Hepatocyte (in vitro differentiated cells): ENCODE measurements at places on chromosomes 7 and 10.

- no peak for DNase-seq
Measured at GRCh38 chr10:4692206-4692605, 133.8 kb upstream of the AKR1E2 start.

DNA sequence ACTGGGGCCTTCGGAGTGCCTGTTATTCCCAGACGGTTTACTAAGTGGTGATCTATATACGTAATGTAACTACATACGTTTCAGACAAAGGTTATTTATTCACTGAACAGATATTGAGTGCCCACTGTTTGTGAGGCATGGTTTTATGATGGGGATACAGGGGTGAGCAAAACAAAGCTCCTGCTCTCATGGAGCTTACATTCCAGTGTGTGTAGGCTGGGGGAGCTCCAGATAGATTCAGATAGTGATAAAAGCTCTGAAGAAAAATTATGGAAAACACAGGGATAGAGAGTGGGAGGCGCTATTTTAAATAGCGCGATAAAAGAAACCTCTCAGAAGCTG, 466 bp upstream of the DNAJB12 start:
- no peak for DNase-seq

DNA sequence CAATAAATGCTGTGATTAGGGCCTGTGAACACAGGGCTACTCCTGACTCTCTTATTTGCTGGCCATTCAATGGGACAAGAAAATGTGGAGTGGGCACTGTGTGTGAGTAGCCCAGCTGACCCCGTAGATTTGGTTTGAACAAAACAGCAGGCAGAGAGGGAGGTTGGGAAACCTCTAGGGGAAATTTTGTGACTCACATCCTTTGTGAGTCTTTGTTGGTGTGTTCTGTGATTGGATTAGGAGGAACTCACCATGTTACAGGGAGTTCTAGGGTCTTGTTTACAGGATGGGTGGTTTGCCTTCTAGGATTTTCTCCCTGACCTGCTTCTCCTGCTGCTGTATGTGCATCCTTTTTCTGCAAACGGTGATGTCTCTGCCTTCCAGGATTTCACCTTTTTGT, 128.3 kb upstream of the MKI67 start:
- DNase-seq: no peak

- peak; percentile 68 for DNase-seq
Measured at GRCh38 chr7:149883452-149883861, 9.7 kb downstream of the ATP6V0E2 start.

GRCh38 chr7:131909151-131909768, 352.8 kb upstream of the PODXL start:
- DNase-seq: peak; percentile 40

DNA sequence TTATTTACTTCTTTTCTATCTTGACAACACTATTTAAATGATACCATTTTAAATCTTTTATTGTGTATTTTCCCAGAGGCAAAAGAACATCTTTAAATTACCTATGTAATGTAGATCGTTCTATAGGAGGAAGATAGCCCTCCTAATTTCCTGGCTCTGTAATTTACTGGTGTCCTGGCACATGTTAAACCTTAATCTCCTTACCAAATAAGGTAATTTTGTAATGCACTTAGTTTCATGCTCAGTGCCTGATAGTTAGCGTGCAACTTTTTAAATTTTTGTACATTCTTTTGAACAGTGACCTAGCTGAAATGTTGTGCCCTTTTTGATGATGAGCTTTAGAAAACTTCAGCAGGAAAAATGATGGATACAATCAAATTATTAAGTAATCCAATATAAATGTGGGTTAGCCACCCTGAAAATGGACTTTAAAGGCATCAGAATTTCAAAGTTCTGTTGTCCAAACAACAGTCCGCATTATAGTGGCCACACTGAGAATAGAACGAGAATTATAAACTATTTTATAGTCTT, 81.4 kb downstream of the ABCB5 start:
- DNase-seq: no peak

DNA sequence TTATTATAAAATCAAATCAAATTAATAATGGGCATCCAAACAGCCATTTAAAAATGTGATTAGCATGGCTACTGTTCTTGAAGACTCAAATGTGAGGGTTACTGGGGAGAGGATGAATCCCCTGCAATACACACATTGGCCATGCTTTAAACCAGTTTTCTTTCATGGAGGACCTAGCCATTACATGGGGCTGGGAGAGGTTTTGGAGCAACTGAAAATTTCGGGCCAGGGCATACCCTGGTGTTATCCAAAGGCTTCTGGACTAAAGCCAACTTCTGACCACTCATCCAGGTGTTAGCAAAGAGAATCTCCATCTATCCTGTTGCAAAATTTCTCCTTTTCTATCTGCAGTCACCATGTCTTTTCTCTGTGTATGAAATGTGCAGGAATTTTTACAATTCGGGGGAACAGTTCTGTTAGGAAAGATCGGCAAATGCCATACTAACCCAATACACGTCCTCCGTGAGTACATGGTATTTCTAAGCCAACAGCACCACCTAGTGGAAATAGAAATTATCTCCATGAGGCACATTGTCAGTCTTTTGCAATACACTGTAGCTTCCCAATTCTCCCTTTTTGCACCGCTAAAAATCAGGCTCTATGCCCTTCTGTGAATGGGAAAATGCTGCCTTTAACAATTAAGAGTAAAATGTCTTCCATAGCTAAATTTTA, 47.0 kb upstream of the ZNF107 start:
- no peak for DNase-seq

GRCh38 chr7:125568799-125569198, 639.2 kb upstream of the POT1 start:
- no peak for DNase-seq

DNA sequence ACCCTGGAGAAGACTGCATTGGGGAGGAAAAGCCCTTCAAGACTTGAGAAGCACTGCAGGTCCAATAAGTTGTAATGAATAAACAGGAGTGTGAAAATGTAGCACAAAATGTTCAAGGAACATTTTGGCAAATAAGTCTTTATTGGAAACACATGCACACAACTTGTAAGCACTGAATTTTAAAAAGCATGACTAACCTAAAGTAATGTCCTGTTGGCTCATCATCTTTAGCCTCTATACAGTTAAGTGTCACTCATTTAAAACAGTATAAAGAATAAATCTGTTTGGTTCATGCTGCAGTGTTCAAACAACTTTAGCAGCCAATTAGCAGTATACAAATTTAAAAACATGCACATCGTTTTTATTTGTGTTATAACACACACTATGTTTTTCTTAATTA, 108.6 kb downstream of the CDK6 start:
- DNase-seq: no peak

GRCh38 chr10:6445671-6446316, 134.3 kb downstream of the PRKCQ start:
- DNase-seq: peak; percentile 35

DNA sequence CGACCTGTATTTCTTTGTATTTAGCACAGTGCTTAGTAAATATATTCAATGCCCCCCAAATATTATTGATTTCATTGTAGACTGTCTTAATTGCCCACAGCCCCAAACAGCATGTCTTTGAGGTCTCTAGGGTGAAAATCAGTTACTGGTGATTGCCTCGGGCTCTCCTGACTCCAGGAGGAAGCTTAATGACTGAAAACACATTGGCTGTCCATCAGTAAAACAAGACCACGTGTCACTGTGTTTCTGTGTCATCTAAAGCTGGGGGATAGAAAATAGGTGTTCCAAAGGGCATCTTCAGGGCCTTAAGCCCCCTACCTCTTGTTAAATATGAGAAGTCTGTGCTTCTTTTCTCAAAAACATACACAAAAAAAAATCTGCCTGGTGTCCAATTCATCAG, 67.9 kb downstream of the CACNA2D1 start:
- DNase-seq: no peak

DNA sequence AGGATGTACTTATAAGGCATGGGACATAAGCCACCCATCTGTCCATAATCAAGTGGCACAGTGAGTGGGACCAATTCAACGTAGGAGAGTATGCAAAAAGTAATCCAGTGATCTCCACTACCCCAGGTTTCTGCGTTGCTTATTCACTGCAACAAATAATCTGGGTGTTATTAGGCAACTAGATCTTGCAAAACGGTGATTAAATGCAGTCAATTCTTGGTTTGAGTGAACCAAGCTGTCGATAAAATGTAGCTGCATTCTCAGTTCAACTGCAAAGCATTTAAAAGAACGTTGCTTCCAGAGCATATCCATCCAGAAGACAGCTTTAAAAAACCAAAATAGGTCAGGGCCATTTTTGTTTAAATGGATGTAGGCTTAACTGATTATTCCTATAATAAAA, 5.0 kb downstream of the LSMEM1 start:
- DNase-seq: no peak

GRCh38 chr7:136657482-136657921, 210.9 kb upstream of the CHRM2 start:
- DNase-seq: no peak

GRCh38 chr7:80316811-80317210, 182.2 kb downstream of the GNAI1 start:
- DNase-seq: no peak

DNA sequence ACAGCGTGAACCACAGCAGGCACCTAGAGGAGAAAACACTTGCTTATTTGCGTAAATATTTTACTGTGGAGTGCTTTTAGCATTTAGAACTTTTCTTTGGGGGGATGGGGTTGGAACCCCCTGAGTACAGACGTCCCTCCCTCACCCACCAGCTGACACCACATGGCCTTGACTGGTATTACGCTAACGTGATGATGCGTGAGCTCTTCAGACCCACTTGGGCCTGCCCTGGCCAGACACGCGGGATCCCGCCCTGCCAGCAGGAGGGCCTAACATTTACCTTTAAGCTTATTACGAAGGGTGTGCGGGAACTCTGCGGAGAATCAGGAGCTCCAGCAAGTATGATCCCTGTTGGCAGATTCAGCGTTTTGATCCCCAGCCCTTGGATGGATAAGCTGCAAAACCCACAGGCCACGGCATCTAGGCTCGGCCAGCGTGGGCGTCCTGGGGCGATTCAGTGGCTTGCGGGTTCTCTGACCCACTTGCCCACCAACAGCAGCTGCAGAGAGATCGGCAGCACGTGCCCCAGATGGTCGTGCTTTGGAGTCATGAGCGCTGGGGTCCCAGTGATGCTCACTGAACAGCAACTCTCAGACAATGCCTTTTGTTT, 545.5 kb upstream of the FOXK1 start:
- DNase-seq: no peak

DNA sequence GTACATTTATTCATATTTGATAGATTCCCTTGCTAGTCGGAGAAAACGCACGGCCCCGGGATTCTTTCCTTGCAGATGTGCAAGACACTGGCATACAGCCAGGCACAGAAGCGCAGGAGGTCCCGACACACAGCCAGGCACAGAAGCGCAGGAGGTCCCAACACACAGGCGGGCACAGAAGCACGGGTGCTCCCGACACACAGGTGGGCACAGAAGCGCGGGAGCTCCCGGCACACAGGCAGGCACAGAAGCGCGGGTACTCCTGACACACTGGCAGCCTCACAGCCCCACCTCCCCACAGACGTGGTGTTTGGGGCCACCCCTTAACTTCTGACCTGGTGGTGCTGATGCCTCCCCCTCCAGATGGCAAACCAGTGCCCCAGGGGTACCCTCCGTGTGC, 237.3 kb downstream of the ZMYND11 start:
- no peak for DNase-seq

DNA sequence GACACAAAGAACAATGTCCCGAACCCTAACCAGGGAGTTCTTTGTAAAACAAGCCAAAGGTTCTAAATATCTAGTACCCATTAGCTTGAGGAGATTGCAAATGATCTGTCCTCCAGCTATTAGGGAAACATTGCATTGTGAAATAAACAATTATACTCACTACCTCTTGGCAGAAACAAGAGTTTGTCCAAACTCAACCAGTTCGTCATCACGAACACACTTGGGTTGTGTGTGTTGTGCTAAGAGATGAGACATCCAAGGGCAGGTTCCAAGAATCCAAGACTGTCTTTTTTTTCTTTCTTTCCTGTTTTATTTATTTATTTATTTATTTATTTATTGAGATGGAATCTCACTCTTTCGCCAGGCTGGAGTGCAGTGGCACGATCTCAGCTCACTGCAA, 793.1 kb upstream of the AUTS2 start:
- no peak for DNase-seq

- DNase-seq: no peak
Measured at GRCh38 chr10:109931163-109931562, 7.9 kb upstream of the XPNPEP1 start.

DNA sequence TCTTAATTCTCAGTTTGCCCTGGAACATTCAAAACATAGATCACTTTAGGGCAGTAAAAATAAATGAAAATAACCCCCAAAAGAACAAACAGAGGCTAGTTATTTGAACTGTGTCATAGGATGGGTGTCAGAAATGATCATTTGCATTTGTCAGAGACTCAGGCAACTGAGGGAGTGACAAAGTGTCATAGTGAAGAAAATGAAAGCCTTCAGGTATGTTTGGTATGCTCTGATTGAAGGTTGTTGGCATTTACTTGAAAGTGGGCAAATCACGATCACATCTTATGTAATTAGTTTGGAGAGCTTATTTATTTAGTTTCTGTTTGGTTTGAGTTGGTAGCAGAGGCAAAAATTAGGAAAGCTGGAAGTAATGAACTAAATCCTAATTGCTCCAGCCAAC, 880.9 kb downstream of the ANKRD7 start:
- DNase-seq: no peak

DNA sequence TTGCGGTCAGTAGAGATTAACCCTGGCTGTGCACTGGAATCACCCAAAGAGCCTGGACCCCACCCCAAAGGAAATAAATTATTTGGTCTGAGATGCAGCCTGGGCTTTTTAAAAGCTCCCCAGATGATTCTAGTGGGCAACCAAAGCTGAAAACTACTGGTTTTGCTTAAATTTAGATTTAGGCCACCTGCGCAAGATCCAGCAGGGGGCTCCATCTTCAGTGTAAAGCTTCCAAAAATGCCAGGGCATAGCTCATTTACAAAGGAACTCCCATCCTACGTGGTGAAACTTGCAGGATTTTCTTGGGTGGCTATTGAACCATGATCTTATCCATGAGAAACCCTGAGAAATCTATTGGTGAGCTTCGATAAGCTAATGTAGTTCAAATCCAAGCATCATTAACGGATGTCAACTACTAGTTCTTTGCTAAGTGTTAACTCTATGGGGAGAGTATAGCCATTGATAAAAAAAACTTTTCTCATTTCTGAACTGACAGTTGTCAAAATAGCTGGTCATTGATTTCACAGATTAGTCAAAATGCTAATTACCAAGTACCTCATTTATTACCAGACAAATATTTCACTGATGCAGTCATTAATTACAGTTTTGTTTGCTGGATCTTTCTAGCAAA, 315.3 kb downstream of the LHFPL3 start:
- peak; percentile 8 for DNase-seq

GRCh38 chr10:114179148-114179547, at the start of gene TDRD1:
Gene TDRD1, plus strand, starts transcription at chr10:114179353. Its CDS starts 8,479 bp downstream, at chr10:114187832.
- DNase-seq: no peak

DNA sequence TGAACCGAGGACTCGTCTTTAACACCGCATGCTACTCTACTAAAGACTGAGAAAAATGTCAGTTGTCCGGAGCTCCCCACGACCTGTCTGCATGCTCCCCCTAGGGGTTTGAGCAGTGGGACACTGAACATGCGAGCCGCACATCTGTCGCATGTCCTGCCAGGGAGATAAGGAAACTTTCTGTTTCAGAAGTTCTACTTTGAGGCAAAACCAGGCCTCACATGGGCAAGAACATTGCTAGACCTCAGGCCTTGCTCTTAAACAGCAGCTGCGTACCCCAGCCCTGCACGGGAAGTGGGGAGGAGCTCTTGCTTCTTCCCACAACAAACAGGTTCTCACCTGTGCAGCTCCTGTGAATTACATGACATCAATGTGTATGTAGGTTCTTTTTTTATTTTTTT, 30.3 kb upstream of the HERPUD2 start:
- no peak for DNase-seq
